Motor neuron (in vitro differentiated cells): ENCODE measurements at places on chromosomes 7 and 10.

DNA sequence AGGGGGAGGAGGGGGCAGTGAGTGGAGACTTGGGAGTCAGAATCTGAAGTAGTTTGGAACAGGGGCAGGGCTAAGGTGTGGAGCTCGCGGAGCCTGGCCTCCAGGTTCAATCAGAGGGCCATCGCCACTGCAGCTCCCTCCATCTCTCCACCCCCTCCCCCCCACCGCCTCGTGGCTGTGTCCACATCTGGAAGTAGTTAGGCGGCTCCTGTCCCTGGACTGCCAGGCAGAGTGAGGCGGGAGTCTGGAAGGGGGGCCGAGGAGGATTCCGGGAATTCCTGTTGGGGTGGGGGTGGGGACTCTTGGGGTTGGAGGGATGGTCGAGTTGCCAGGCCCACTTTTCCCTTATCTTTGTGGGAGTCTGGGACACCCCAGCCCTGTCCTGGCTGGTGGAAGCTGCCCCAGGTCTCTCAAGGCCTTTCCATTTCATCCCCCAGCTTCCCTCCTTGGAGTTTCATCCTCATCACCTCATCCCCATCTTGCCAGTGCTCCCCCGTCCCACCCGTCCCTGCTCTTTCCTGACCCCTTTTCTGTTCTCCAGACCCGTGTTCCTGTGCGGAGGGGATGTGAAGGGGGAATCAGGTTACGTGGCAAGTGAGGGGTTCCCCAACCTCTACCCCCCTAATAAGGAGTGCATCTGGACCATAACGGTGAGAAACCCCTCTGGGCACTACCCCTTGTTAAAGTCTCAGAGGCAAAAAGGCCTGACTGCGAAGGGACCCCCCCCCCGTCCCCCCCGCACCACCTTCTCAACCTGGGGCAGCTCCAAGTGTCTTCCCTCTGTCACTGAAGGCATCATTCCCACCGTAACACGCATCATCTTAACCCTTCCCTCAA lies 944 bp downstream of the PCOLCE start:
- ATAC-seq: peak; percentile 7

- no peak for ATAC-seq
These were observed 321.8 kb downstream of the PAXIP1 start for GRCh38 chr7:154680894-154681659.

- ATAC-seq: no peak
These were observed 130.8 kb downstream of the ZNF467 start for GRCh38 chr7:149642589-149642988.

GRCh38 chr10:67173787-67174186 lies 248.0 kb downstream of the LRRTM3 start:
- ATAC-seq: no peak

DNA sequence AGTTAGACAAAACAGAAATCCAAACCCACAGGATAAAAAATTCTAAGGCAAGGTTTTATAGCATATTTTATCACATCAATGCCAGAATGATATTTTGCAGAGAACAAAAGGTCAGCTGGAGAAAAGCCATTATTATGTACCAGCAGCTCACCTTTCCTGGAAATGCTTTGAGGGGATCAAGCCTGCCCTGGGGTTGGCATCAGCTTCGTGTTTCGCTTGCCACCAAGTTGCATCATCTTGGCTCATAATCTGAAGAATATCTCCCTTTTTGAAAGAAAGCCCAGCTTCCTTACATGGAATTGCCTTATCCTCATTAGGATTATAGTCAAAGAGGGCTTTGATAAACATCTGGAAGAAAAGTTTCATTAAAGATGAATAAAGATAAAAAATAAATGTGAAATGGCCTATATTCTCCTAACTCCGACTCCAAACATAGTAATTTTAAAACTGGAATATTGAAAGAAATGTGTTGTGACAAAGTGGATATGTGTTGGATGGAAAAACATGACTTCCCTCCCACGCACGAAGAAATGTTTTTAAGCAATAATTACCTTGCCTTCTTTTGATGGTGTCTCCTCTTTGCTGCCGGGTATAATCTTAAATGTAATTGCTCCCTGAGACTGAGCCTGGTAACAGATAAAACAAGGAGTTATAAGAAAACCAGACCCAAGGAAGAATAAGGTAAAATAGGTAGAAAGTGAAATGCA lies 121.3 kb upstream of the ODAD2 start:
- ATAC-seq: no peak

DNA sequence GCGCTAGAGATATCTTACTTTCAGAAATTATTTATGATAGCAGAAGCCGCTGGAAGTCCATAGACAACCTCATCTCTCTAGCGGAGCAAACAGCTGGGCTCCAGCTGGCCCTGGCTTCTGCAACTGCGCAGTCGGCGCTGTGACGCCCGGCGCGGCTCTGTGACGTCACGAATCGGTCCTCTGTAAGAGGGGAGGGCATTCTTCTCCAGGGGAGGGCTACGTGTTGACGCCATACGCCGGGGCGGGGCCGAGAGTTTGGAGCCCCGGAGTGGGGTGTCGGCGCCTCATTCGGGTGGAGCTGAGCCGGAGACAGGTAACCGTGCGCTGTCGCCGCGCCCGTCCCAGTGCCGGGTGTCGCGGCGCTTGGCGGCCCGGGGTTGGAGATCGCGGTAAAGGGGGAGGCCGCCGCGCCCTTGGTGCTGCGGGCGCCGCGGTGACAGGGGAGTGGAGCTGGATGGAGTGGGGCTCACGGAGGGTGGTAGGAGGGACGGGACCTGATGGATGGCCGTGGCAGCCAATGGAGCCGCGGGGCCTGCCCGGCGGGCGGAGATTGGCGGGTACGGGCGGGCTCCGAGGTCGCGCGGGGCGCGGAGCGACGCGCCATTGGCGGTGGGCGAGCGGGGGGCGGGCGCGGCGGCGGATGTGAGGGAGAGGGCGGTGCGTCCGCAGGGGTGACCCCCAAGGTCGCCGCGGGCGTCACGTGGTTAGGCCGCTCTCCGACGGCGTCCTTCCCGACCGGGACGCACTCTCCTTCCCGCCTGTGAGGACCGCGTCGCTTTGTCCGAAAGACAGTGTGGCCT lies at the start of gene OGDH:
Gene OGDH (plus strand): TSS at position 287 of the 800 bp plus-strand sequence. CDS start 17,717 bp downstream, outside the sequence.
- ATAC-seq: peak; percentile 98

DNA sequence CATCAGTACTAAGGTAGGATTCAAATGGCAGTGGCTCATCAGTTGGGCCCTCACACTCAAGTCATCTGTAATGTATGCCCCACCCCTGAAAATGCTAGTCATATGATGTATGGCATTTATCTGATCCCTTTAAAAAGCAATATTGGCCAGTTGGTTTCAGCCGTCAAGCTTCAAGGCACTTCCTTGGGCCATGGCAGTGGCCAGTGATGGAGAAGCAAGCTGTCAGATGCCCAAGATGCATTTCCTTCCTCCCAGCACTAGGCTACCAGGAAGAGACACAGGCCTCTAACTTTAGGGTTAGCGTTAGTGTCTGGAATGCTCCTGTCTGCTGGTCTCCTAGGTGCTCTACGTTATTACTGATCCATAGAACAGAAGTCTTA lies 64.1 kb downstream of the PIK3AP1 start:
- ATAC-seq: no peak

DNA sequence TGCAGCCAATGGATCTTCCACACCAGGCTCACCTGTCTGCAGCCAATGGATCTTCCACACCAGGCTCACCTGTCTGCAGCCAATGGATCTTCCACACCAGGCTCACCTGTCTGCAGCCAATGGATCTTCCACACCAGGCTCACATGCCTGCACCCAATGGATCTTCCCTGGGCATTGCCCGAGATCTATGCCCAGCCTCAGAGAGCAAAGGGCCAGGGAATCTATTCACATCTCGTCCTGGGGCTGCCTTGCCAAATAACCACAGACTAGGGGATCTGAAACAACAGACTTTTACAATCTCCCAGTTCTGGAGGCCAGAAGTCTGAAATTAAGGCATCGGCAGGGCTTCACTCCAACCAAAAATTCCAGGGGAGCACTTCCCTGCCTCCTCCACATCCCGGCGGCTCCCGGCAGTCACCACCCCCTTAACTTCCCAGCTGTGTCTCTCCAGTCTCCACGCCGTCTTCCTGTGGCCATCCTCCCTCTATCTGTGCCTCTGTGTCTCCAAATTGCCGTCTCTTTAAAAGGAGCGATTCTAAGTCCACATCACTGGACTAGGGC lies 92.4 kb upstream of the PPP2R2D start:
- no peak for ATAC-seq

DNA sequence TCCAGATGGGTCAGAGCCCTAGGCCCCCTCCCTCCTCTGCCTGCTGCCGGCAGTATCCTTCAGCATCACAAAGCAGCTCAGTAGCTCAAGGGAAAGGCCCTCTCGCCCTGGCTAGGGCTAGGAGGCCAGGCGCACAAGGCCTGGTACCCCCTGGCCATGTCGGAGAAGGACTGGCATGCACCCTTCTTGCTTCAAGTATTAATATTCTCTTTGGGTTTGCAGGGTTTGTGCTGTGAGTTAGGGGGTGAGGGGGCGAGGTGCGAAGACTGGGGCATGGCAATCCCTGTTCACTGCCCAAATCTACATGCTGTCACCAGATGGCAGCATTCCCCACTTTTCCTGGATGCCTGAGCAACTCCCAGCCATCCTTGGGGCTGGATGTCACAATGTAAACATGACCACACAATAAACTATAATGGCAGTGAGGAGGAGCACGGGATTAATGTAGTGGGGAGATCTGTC lies 105.2 kb downstream of the NEURL1 start:
- peak; percentile 75 for ATAC-seq

DNA sequence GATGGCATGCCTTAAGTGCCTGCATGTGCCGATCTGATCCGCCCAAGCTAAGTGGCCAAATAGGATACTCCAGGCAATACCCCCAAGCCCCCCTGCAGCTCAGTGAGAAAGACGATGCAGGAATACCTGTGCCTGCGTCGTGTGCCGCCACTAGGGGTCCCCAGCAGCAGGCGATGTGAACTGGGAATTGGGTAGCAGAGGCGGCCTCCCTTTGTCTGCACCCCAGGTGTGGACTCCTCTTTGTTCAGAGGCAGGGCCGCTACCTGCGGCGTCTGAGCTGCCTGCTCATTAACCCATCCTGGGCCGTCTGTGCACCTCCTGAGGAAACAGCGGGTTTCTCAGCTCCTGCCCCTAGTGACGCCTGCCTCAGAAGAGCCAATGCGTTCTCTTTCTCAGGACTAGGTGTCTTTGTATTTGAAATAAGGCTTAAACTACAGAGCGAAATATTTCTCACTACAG lies 4.8 kb upstream of the CHN2 start:
- ATAC-seq: peak; percentile 50

- ATAC-seq: peak; percentile 62
These were observed 72.0 kb upstream of the TES start for GRCh38 chr7:116138202-116138801.

DNA sequence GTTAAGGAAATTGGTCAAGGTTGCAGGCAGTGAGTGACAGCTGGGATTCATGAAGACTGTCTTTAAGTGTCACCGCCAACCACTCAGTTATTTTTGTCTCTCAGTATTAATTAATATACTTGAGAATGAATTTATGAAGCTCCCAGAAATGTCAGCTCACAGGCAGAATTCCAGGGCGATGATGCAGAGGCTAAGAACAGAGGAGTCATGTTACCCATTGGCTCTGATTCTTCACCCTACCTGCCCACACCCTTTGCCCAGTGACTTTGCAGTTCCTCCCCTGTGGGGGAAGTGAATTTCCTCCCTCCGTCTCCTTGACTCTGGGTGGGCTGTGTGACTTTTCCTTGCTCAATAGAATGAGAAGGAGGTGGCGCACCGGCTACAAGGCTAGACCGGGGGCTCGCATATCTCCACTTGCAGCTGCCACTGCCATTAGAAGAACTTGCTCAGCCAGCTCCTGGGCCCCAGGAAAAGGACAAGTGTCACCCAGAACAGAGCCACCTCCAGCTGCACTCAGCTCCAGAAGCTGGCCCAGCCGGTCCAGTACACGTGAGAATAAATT lies 157.1 kb upstream of the PRKCQ start:
- ATAC-seq: no peak

DNA sequence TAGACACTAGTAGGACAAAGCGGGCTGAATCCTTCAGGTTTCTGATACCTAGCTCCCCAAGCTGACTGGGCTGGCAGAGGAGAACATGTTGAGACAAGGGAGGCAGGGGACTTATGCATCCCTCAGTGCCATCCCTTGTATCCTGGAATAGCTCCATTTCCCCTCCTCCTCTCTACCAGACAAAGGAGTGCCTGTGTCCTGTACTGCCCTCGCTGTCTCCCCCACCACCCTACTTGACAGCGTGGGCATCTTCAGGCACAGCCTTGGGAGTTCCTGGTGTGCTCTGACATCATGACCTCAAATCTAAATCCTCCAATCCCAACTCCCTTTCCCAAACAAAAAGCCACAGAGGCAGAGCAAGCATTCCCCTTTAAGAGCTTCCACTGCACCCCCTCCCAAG lies 9.0 kb downstream of the SFXN3 start:
- ATAC-seq: no peak

DNA sequence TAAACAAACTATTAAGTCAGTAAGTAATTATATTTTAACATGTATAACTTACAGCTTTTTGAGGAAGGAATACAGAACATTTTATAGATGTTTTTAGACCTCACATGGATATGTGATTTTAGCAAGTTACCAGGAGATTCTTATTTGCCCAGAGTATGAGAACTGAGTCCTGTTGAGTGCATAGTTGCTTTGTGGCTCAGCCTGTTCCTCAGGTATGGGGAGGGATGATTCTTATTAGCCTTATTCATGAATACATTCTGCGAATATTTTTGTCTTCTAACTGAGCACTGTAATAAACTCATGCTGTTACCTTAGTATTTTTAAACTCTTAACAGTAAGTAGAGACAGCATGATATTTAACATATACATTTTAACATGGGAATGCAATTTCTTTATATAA lies 17.9 kb downstream of the BTAF1 start:
- no peak for ATAC-seq

DNA sequence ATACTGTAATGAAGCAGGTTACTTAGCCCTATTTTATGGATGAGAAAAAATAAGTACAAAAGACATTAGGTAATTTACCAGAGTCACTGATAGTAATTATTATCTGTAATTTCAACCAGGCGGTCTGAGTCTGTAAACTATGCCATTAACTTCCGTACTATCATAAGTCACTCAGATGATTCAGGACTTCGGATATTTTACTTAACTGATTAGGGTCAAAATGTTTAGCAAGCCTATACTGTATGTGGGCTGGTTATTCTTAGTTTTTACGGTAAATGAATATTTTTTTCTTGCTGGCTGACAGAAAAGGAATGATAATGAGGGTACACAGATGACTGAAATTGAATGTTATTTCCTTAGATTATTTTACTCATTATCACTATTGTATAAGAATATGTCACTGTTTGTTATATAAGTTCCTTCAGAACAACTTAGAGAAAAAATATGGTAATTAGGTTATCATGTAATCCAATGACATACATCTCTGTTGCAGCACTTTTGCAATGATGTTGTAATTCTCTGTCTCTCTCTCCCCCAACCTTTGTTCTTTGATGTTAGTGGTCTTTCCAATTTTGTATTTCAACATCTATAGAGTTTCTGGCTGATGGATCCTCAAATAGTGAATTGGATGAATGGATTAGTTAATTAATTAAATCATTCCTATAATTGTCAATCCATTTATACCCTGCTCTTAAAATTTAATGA lies 165.6 kb downstream of the ZEB1 start:
- ATAC-seq: no peak

- peak; percentile 93 for ATAC-seq
These were observed at the start of gene GPR85 for GRCh38 chr7:113086431-113086888. GPR85 (minus strand) TSS chr7:113086827; CDS start chr7:113084721, 2,106 bp downstream.

- ATAC-seq: no peak
These were observed 29.6 kb downstream of the COL13A1 start for GRCh38 chr10:69831231-69831855.

- ATAC-seq: peak; percentile 6
These were observed 869 bp upstream of the TBX20 start for GRCh38 chr7:35254496-35255442.

- ATAC-seq: no peak
These were observed 13.0 kb downstream of the LHPP start for GRCh38 chr10:124474514-124475070.

GRCh38 chr10:110797416-110797815 lies 74.3 kb upstream of the PDCD4 start:
- no peak for ATAC-seq

GRCh38 chr7:108138911-108139310 lies 8.8 kb upstream of the LAMB4 start:
- no peak for ATAC-seq
